HS-5 (cell line): ENCODE measurements at places on chromosomes 16 and 17.

- DNase-seq = no peak
Observed at GRCh38 chr17:73121506-73121905, 29.0 kb upstream of the SLC39A11 start.

DNA sequence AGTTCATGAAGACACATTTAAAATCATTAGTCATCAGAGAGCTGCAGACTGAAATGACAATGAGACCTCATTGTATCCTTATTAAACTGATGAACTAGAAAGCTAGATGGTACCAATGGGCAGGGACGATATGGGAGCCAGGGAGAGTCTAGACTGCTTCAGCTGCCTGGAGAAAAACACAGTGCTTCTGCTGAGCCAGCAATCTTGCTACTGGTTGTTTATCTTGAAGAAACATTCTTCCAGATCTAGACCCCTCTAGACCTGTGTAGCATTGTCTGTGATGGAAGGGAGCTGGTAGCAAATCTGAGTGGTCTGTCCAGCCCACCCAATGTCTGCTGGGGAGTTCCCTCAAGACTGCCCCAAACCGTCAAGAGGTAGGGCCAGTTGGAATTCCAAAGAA lies 2.0 kb upstream of the DRC7 start:
- DNase-seq = no peak

- no peak for DNase-seq
Observed at GRCh38 chr17:75623386-75623785, 9.8 kb upstream of the SMIM5 start.

DNA sequence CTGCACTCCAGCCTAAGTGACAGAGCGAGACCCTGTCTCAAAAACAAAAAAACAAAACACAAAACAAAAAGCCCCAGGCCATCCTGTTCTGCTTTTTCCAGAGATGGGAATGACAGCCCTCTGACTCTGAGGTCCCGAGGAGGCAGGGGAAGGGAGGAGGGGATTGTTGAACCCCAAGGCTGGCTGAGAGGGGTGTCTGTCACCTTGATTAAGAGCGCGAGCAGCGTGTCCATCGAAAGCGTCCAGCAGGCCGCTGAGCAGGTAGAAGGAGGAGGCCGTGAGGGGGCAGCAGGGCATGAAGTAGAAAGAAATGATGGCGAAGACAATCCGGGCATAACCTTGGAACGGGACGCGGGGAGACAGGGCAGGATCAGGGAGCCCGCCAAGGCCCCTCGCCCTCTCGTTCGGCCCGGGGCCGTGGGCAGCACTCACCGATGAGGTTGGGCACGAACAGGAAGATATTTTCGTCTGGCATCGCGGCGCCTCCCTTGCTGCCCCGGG lies 593 bp downstream of the CDIPT start:
- no peak for DNase-seq

DNA sequence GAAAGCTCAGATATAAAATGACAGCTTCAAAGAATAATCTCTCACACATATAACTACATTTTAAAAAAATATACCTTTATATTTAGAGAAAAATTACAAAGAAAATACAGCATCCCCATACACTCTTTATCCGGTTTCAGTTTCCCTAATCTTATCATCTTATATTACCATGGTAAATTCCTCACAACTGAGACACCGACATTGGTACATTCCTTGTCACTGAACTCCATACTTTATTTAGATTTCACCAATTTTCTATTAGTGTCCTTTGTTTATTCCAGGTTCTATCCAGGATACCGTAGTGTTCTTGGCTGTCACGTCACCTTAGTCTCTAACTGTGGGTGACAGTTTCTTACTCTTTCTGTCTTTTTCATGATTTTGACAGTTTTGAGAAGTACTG lies 22.0 kb upstream of the ABCA10 start:
- no peak for DNase-seq

DNA sequence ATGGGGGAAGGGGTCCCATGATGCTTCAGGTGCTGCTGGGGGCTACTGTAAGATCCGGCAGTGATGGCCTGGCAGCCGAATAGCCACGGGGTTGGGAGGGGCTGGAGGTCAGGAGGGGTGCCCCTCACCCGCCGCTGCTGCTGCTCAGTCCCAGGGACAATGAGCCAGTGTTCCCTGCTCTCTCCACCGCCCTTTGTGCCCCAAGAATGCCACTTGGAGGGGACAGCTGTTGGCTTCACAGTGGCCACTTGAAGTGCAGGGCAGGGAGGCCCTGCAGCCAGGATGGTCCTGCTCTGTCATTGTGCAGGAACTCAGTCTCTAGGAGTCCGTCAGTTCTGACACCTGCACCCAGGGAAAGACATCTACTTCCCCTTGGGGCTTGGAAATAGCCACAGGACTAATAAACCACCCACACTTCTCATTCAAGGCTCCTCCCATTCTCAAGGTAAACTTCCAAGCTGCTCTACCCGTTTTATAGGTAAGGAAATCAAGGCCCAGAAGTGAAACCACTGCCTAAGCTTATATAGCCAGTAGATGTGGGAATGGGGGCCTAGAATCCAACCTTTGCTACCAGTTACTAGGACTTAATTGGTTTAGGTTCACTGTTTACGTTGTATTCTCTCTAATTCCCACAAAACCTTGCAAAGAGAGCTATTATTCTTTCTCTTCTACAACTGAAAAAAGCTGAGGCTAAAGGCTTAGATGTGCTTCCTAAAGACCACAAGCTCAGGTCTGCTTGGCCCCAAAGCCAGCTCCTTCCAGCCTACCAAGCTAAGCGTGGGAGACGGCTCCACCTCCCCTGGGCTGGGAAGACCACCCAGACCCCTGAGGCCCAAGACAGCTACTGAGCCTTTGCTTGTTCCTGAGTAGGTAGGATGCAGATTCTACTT lies 6.2 kb upstream of the CPSF4L start:
- no peak for DNase-seq

GRCh38 chr16:85728879-85729278 lies 22.0 kb downstream of the C16orf74 start:
- no peak for DNase-seq

GRCh38 chr16:65895906-65896305 lies 470.6 kb upstream of the CDH5 start:
- no peak for DNase-seq

DNA sequence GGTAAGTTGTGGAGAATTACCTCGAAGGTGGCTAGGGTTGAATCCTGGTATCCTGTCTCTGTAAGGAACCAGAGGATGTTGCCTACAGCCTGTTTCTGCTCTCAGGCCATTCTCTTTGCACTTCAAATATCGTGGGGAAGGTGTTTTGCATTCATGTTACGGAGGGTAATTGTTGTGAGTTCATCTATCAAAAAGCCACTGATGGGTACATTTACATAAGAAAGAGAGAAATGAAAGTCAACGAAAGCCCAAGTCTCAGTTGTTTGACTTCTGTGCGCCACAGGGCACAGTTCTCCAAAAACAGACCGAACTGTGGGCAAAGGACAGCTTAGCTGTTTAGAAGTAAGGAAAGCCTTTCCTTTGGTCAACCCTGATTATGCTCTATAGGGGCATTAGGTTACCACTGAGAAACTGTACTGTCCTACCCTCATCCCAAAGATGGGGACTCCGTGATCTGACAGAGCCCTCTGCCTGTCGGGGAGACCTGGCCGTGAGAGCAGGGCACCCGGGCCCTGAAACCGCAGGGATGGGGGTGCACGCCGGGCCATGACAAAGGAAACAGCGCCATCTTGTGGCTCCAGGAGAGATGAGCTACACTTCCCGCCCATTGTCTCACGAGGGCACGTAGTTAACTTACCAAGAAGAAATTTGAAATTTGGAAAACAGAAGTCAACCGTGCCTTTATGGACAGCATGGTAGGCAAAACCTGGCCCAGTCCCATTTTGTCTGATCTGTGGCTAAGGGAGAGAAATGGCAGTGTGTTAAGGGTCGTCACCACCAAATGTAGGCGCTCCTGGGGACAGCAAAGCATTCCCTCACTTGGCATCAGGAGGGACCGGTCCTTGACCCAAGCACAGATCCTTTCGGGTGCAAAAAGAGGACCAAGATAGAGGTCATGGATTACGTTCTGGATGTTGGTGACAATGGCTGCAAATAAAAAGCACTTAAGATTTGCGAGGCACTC lies 74.5 kb upstream of the DYNLRB2 start:
- DNase-seq = peak; percentile 4

DNA sequence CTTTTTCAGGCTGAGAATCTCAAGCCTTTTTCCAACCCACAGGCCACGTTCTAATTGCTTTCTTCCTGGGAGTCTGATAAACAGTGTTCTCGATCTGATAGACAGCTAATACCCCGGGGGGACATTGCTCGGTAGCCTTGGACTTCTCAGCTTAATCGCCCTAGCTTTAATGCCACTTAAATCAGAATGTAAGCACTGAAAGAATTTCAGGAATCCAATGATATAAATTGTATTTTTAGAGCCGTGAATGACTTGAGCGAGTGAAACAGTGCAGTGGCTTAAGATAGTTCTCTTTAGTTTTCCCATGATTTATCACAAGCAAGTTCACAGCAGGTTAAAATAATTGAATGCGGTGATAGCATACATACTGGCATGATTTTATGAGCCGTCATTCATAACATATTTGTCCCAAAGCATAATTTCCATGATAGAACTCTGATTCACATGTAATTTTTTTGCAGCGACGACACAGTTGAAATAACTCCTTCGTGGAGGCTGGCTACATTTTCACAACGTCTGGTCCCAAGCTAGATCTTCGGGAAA lies 116.1 kb upstream of the MYOCD start:
- no peak for DNase-seq

DNA sequence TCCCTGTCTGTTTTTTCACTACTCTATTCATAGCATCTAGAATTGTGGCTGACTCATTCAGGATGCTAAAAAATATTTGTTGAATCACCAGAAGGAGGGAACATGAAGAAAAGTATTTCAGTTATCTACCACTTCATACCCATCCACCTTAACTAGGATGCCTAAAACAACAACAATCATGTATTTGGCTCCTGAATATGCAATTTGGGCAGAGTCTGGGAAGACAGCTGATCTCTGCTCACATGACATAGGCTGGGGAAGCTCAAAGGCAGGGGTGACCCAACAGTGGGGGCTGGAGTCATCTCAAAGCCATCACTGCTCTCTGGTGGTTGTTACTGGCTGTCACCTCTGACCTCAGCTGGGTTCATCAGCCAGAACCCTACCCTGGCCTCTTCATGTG lies 80.1 kb upstream of the RPL38 start:
- DNase-seq = no peak

DNA sequence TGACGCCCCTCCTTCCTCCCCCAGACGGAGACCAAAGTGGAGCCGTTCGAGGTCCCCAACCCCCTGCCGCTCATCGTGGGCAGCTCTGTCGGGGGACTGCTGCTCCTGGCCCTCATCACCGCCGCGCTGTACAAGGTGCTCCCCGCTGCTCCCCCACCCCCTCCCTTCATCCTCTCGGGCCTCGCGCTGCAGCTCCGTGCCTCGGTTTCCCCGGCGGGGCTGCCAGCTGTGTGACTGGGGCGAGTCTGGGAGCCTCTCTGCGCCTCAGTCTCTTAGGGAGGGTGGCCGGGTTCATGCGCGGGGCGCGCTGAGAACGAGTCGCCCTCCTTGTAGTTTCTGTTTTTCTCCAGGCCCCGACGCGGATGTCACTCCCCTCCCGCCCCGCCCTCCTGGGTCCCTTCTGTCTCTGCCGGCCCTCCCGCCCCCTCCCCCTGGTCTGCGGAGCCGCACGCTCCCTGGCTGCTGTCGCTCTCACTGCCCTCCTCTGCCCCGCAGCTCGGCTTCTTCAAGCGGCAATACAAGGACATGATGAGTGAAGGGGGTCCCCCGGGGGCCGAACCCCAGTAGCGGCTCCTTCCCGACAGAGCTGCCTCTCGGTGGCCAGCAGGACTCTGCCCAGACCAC lies 23.7 kb upstream of the ITGAX start:
- DNase-seq = no peak

DNA sequence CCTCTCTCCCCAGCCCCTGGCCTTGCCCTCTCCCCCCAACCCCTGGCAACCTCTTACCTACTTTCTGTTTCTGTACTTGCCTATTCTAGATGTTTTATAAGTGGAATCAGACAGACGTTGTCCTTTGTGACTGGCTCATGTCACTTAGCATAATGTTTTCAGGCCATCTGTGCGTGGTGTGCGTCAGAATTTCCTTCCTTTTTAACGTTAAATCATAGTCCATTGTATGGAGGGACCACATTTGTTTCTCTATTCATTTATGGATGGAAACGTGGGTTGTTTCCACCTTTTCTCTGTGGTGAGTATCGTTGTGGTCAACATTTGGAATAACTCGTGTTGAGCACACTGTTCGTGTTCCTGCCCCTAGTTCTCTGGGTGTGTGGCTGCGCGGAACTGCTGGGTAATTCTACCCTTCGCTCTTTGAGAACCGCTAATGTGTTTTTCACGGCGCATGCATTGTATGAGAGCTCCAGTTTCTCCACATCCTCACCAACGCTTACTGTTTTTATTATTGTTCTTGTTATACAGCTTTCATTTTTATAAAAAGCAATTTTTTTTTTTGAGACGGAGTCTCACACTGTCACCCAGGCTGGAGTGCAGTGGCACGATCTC lies 26.3 kb downstream of the ACTG1 start:
- no peak for DNase-seq

DNA sequence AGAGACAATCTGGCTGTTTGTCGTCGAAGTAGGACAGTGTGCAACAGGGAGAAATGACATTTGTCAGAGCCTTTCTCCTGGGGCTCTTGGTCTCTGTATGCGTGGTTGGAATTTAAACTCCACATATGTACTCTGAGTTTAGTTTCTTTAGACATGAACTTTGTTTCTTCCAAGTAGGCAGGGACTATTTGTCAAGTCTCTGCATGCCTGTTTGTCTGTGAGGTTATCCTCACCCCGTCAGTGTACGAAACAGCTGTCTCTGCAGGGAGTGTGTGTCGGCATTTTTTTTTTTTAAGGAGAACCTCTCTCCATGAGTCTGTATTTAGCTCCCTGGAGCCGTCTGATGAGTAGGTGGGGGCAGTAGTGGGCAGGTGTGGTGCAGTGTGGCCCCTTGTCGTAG lies 29.7 kb downstream of the NDEL1 start:
- DNase-seq = no peak

GRCh38 chr16:11557801-11558200 lies 28.9 kb downstream of the LITAF start:
- no peak for DNase-seq

- DNase-seq = no peak
Observed at GRCh38 chr17:73030501-73030921, 62.0 kb downstream of the SLC39A11 start.

DNA sequence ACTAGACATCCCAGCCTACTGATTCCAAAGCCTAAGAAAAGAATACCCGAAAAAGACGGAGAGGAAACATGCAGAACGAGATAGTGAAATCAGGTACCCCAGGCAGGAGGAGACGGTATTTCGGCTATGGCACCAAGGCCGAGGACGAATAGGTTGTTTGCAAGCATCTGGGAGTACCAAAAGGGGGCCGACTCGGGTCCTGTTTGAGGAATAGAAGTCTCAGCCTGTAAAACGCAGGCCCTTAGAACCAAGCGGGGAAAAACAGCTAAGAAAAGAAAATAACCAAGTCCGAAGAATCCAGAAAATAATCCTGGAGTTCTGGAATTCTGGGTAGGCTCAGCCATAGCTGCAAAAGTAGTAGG lies 537 bp downstream of the SLC35B1 start:
- no peak for DNase-seq
